Activated T-cell treated with anti-CD3 and anti-CD28 coated beads, Interleukin-2, amount 50 U/mL, for 24 hours (primary cell): ENCODE measurements at places on chromosomes 16 and 17.

- no peak for DNase-seq
These were observed 68.0 kb upstream of the CIBAR2 start for GRCh38 chr16:85180047-85180826.

- no peak for DNase-seq
These were observed 16.9 kb downstream of the RPH3AL start for GRCh38 chr17:335691-336090.

DNA sequence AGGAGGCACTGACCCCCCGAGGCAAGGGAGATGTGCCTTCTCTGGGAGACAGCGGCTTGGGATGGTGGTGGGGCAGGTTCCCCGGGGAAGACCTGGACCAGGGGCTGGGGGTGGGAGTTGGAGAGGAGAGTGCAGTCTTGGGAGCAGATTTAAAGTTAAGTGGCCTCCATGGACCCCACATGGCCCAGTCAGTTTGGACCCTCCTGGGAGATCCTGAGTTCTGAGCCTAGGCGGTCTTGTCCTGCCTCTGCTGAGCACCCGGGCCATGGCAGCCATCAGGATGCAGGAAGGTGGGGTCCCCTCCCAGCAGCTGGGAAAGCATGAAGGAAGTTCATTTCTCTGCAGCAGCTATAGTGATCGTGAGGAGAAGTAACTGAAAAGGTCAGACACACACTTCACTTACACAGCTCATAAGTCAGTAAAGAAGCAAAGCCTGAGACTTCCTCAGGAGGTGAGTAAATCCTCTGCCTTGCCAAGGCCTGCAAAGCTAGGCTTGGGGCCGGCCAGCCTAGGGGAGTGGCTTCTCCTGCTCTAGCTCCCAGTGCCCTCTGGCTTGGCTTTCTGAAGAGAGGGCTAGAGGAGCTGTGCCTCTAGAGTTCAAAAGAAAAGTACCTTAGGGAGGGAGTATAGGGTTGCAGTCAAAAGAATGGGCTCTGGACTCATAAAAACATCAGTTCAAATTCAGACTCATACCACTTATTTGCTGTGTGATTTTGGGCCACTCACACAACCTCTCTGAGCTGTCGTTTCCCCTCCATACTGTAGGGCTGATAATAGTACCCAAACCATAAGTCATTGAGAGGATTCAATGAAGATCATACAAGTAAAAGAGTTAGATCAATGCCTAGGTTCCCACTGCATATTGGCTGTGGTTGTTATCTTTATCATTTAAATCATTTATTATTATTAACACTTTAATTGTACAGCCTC lies 31.0 kb upstream of the C16orf78 start:
- DNase-seq = no peak

DNA sequence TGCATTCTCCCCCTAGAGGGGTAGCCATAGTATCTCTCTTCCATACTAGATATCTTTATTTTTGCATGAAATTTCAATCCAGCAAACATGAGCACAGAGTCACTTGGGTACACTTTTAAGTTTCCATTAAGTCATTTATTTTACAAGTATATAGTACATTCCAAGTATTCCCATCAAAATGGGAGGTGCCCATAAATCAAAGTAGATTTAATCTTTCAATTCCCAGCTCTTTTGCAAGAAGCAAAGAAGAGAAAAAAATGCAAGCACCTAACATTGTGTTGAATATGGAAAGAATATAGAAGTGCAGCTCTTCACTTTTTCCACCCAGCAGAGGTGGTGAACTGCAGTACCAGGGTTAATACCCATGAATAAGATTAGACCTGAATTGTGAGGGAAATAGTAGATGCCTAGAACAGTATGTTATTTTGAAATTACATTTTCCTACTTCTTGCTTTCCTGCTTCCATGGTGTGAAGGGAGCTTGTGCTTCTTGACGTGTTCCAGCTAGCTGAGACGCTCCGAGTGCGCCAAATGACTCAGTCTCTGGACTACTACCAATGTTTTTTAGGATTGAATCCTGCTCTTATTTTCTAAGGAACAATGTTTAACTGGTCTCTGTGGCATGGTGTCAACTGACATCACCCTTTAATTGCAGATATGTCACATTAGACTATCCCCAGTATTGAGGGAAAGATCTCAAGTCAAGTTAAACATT lies 151.1 kb upstream of the MAF start:
- DNase-seq = no peak

- DNase-seq = peak; percentile 61
These were observed 1.2 kb downstream of the RASD1 start for GRCh38 chr17:17494870-17495535.

DNA sequence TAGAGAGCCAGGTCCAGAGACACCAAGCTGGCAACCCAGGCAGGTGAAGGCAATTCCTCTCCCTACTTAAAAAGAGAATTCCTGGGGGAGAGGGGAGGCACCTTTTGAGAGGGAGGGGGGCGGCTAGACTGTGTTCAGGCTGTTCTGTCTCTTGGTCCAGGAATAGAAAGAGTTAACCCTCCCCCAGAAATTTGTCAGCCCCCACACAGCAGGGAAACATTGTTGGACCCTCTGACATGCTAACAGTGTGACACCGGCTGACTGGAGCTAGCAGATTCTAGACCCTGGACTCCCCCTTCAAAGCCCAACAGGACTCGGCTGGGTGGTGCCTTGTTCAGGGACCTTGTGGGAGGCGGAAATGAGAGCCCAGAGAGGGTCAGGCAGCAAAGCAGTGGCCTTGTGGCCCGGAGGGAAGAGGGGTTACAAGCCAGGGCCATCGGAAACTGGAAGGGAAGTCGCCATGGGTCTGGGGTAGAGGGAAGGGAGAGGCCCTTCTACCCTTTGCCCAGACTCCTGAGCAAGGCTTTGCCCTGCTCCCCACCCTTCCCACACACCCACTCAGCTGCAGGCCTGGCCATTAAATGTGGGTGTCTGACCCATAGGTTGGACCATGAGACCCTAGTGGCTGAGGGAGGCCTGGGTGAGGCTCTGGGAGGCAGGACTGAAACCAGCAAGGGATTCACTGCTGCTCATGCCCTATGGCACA lies 44.6 kb downstream of the RAI1 start:
- DNase-seq = no peak

DNA sequence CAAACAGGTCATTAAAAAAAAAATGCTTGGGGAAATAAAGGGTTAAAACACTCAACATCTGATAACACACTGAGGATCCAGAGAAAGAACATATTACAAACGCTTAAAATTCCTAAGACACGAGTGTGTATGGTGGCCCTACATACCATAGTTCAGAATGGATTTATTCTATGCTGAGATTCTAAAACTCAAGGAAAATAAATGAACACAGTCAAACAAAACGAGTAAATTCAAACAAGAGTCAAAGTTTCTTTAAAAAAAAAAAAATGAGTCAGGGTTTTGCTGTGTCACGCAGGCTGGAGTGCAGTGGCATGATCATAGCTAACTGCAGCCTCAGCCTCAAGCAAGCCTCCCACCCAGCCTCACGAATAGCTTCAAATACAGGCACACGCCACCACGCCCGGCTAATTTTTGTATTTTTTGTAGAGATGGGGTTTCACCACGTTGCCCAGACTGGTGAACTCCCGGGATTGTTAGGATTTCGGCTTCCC lies 17.4 kb downstream of the CRK start:
- no peak for DNase-seq

DNA sequence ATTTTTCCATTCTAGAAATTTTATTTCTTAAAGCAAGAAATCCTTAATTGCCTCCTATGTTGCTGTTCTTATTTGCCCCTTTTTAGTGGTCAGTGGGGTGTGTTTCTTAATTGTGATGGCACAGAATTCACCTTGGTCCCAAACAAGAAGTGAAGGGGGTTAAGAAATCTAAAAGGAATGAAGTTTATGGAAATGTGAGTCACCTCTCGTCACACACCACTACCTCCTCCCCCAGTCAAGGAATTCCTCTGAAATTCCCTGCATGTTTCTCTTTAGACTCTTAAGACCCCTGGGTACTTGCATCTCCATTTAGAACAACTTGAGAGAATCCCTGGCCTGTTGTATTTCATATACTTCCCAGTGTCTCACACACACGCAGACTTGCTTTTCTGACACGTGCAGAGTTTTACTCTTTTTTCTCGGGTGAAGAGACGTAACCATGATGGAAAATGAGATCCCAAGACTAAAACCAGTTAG lies 247.4 kb downstream of the PRKCA start:
- no peak for DNase-seq

DNA sequence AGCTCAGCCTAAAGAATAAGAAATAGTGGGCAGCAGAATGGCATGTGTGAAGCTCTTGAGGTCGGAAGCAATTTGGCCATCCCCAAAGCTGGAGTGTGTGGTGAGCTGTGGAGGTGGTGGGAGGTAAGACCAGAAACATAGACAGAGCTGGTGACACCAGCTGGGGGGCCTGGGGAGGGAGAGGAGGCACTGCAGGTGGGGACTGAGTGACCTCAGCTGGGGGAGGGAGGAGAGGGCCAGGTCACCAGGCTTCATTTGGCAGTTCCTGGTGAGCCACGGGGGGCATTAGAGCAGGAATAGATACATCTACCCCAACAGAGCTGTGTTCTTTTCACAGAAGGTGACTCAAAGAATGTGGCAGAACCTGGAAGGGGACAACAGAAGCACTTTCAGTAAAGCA lies 31.9 kb downstream of the WFDC1 start:
- no peak for DNase-seq

- DNase-seq = no peak
These were observed 74.1 kb downstream of the ABCC12 start for GRCh38 chr16:48081656-48082055.

DNA sequence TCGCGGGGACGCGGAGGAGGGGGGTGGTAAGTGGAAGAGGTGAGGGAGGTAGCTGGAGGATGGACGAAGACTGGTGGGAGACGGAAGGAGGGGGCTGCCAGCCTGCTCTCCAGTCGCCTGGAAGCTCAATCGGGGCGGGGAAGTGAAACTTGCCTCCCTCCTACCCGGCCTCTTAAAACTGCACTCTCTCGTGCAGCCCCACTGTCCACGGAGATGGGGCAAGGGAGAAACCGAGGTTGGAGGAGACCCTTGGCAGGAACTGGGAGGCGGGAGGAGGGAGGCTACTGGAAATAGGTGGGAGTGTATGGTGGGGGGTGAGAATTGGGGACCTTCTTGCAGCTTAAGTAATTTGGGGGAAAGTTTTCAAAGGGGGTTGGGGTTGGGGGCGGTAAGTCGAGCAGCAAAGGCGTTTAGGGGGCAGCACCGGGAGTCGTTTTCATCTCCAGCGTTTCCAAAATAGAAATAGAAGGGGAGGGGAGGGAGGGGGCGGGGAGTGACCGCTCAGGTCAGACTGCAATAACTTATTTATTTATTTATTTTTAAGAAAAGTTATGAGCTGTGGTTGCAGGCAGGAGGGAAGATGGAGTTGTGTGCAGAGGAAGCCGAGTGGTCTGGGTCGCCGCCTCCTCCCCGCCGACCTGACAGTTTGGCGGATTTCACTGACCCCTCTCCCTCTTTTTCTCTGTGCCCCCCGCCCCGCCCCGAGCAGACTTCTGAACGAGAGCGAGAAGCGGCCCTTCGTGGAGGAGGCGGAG lies 1.4 kb downstream of the SOX9 start:
- DNase-seq = no peak
